ENCODE measurements at places on chromosomes 7 and 10.

GRCh38 chr7:108167460-108167859, 37.3 kb upstream of the LAMB4 start:
- no peak for DNase-seq

DNA sequence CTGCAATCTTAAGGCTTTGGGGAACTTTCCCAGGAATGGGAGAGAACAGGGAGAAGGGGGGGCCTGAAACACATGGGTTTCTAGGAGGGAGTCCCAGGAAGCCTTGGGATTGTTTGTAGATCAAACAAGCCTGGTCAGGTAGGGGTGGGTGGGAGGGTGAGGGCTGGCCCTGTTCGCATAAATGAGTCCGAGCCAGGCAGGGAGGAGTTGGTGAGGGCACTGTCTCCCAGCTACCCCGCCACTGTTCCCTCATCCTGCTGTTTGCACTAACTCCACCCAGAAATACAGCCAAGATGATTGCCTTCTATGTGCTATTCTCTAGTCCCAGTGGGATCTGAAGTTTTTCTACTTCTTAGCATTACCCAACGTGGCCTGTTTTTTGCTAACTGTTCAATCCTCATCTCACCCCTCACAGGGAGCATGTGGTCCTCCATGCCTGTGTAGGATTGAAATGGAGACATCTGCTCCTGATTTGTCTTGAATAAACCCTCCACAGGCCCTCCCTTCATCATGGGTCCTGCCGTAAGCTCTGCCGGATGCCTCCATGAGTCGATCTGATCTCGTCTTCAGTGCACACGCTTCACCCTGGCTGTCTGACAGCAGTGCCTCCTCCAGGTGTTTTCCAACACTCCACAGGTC, 257.0 kb downstream of the COBL start:
- no peak for DNase-seq

DNA sequence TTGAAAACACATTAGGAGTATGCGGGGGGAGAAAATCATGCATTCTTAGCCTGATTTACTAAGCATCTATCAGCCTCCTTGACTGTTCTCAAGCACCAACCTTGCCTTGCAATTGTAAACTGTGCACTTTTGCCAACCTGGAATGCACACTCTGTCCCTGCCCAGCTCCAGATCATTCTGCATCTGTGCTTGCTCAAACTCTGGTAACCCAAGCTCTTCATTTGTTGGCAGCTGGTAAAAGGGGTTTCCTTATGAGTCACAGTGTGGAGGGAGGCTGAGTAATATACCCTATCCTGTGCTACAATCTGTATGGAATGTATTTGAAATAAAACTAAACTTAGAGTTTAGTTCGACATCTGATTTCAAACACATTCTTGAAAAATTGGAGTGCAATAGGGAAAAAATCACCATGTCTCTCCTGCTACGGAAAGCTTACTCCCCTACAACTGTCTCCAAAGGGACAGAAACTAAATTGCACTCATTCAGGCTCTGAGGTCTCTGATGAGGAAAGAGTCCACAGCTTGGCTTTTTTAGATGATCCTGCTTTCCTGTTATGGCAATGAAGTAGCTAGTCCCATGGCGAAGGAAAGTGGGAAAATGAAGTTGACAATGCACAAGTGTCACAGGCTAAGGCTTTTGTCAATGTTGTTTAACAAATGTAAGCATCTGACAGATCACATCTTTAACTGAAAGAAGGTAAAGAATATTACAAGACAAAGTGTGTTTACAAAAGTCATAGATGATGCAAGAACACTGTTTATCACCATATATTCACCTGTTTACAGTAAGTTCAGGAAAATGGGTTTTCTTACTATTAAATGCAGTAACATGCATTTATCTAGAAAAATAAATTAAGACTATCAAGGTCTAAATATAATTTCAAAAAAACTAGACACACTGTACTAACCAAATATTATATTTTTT, 61.9 kb downstream of the TES start:
- no peak for DNase-seq

- DNase-seq, result no peak
These were observed 77.6 kb upstream of the SFMBT2 start for GRCh38 chr10:7488418-7488829.

- no peak for DNase-seq
These were observed 159.5 kb upstream of the HGF start for GRCh38 chr7:81929386-81929785.

- no peak for DNase-seq
These were observed 45.8 kb upstream of the SORBS1 start for GRCh38 chr10:95606922-95607321.

- no peak for DNase-seq
These were observed 27.8 kb downstream of the DENND10 start for GRCh38 chr10:119131512-119132240.

GRCh38 chr7:101870361-101871062, 53.1 kb downstream of the CUX1 start:
- no peak for DNase-seq

GRCh38 chr7:23012186-23012585, 1.7 kb downstream of the HYCC1 start:
- no peak for DNase-seq

GRCh38 chr7:100130608-100131453, 4.1 kb downstream of the MBLAC1 start:
- DNase-seq, result peak; percentile 74

GRCh38 chr7:96388620-96389383, 66.9 kb upstream of the SLC25A13 start:
- no peak for DNase-seq

- DNase-seq, result no peak
These were observed 124.0 kb upstream of the PTPN20 start for GRCh38 chr10:46787321-46787615.

GRCh38 chr7:70040970-70041766, 442.9 kb downstream of the AUTS2 start:
- no peak for DNase-seq

DNA sequence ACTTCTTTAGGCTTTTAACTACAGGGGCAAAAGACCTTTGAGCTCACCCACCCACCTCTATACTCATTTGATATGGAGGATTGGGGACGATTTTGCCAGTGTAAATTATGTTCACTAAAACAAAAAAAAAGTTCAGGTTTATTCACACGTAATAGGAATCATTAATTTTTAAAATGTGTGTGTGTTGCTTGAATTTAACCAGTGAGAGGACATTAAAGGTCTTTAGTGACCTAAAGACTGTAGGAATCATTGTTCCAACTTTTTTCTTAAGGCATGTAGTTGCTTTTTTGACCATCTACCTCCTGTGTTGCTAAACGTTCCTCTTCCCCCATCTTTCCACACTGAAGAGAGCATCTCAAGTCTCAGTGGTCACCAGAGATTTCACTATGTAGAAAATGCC, 1.1 kb downstream of the SSBP1 start:
- no peak for DNase-seq

DNA sequence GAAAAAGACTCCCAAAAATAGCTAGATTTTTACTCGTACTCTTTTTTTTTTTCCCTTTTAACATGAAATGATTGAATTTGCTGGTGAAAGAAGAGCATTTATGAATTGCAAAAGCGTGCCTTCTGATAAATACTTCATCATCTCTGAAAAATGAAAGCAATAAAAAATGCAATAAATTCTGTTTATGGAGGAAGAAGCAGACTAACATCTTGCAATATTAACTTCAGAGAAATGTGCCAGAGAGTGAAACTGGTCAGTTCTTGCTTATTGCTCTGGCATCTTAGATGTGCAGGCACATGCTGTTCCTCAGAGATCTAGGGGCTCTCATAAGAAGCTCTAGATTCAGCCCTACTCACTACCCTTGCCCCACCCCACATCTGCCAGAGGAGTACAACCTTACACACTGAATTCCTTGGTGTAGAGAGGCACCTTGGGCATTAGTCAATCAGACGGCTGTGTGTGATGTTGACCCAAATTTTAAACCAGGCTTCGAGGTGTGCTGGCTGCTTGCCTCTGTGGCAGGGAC, 891.1 kb upstream of the GHITM start:
- DNase-seq, result no peak

GRCh38 chr7:66517212-66517909, 111.3 kb upstream of the KCTD7 start:
- no peak for DNase-seq

DNA sequence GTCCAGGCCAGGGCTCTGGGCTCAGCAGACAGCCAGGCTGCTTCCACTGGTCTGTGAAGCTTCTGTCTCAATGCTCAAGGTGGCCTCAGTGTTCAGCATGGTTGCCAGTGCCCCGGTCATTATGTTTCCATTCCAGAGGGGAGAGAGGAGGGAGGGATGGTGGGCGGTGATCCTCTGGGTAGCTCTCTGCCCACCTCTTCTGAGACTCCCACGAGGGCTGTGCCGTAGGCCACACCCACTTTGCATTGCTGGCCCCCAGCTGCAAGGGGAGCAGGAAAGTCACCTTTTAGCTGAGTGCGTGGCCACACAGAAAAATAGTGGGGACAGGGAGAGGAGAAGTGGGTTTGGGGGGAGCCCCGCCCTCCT, 42.5 kb downstream of the FOXK1 start:
- DNase-seq, result no peak

- DNase-seq, result no peak
These were observed 65.1 kb upstream of the MPP7 start for GRCh38 chr10:28367929-28368484.

GRCh38 chr7:102167254-102167653, 119.4 kb upstream of the SH2B2 start:
- DNase-seq, result no peak

GRCh38 chr10:116171505-116171904, 101.5 kb downstream of the GFRA1 start:
- DNase-seq, result no peak

- DNase-seq, result no peak
These were observed 71.2 kb downstream of the TEX36 start for GRCh38 chr10:125611756-125612155.

DNA sequence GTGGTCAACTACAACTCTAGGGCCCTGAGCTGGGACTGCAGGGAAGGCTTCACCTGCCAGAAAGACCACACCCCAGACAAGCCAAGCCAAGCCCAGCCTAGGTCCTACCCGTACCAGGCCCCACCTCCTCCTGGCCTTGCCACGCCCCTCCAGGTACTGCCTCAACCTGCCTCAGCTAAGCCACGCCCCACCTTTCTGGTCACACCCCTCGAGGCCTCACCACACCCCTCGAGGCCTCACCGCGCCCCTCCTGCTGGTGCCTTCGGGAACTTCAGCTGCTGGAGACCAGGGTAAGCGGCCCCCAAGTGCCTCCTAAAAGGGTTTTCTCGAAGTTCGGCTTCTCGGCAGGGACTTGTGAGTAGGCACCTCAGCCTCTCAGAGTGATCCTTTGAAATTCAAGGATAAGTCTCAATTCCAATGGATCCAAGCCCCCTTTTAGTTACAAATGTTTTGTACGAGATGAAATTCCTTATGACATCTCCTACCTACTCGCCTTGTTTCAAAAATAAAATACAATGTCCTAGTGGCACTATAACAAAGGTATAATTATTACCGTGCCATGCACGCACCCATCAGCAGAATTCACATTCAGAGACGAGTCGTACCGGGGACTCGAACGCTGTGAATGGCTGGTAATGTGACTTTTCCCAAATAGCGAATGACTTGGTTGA, 171.2 kb downstream of the ARHGAP21 start:
- no peak for DNase-seq

- no peak for DNase-seq
These were observed 839.7 kb downstream of the GATA3 start for GRCh38 chr10:8894148-8894547.

- DNase-seq, result no peak
These were observed 22.3 kb upstream of the GDI2 start for GRCh38 chr10:5835446-5836095.

DNA sequence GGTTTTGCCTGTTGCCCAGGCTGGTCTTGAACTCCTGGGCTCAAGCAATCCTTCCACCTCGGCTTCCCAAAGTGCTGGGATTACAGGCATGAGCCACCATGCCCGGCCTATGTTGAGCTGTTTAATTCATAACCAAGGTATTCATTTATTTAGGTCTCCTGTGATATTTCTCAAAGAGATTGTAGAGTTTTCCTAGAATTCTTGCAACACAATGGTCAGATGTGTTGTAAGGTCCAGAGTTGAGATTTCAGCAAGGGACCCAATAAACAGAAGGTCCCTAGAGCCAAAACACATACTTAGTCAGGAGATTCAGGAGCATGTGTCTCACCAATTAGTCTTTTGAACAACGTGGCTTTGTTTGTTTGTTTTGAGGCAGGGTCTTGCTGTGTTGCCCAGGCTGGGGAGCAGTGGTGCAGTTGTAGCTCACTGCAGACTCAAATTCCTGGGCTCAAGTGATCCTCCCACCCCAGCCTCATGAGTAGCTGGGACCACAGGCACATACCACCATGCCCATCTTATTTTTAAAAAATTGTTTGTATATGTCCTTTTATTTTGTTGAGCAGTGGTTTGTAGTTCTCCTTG, 321.3 kb upstream of the GALNT17 start:
- no peak for DNase-seq

DNA sequence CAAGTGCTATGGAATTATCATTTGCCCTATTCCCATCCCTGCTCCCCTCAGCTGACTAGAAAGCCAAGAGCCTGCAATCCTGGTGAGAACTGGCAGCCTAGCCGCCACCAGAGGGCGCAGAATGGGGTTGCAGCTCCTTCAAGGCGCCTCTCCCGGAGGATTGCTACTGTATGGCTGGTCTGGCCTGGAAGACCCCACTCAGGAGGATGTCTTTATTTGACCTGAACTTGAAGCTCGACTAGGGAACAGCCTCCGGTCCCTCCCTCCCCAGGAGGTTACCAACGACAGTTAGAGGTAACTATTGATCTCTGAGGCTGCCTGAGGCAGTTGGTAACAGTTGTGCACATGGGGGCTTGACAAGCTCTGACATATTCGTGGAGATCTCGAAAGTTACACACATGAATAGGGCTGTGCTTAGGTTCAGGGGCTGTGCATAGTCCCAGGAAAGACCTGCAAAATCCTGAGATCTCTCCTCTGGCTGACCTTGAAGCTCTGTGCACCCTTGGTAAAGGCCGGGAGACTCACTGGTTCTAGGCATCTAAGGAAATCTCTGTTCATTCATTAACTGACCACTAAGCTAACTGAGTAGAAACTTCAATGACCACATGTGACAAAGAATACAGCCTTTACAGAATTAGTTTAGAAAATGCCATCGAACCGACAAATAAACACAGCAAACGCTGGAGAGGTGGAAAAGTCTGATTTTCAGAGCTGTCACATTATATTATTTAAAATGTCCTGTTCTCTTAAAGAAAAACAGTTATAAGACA, 65.7 kb downstream of the TSPAN12 start:
- DNase-seq, result peak; percentile 9

DNA sequence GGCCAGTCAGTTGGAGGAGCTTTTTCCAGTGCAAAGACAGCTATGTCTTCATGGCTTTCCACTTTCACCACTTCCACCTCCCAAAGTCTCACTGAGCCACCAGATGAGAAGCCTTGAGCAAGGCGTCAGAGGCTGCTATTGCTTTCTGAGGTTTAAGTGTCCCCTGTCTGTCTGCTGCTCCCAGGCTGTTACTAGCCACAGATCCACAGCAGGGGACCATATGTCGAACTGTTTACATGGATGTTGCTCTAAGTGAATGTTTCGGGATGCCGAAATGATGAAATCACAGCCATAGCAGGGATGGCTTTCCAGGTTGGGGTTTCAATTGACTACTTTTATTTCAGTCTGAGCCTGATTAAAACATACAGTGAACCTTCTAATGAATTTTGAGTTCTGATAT, 88.5 kb downstream of the AVL9 start:
- no peak for DNase-seq

Measured in activated CD8-positive, alpha-beta memory T cell treated with anti-CD3 and anti-CD28 coated beads for 1 hour (primary cell).